Stromal cell of bone marrow (primary cell): ENCODE measurements at places on chromosomes 5 and 9.
A peak's percentile ranks its signal among the peaks of the same experiment; 100 is the strongest.

DNA sequence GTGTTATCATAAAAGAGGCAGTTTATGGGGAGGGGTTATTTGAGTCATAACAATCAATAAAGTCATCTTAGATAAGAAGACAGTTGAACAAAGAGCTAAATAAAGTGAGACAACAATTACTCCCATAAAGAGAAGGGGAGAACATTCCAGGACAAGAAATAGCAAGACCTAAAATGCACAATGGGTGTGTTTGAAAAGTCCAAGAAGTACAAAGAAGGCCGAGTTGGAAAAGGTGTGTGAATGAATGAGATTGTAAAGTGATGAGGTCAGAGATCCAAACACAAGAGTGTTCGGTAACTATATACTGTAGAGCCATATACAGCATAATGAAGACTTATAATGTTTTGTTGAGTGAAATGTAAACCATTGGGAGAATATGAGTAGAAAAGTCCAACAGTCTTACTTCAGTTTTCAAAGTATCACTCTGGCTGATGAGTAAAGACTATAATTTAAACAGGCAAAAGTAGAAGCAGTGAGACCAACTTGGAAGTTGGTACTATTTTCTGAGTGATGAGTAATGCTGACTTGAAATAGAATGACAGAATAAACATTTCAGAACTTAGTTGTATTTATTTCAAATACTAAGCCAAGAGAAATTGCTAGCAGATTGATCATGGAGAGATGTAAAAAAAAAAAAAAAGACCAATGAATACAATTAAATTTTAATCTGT lies 868.7 kb upstream of the CDH9 start:
- DNase-seq = peak; percentile 25

DNA sequence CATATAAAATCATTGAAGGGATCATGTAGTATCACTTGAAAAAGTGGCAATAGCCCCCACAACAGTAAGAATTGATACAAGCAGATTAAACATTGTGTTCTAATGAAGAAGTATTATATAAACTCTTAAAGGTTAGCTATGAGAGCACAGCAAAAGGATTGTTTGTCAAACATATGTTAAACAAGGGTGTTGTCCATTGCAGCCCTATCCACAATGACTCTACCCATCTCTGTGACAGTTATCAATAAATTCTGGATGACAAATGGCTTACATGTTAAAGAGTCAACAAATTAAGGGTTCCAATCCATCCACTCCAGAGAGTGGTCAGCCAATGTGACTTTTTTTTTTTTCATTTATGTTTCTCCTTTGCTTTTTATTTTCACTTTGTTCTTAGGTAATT lies 238.7 kb downstream of the SEMA5A start:
- DNase-seq = no peak

DNA sequence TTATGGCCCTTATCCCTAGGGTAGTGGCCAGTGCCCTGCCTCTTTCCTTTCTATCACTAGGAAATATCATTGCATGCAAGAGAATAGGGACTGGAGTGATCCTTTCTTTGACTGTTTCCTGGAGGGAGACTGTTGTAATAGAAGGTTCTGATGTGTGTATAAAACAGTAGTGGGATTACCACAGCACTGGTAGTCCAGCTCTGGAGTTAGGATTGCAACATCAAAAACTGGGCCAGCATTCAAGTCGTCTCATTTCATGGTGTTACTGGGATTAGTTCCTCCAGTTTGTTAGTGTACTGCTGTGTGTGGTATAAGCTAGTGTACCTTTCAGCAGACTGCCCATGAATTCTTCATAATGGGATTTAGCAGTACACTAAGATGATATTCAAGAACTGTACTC lies 45.8 kb downstream of the KIAA1958 start:
- peak; percentile 69 for DNase-seq

GRCh38 chr5:160970605-160971191 lies 118.7 kb upstream of the ATP10B start:
- no peak for DNase-seq

DNA sequence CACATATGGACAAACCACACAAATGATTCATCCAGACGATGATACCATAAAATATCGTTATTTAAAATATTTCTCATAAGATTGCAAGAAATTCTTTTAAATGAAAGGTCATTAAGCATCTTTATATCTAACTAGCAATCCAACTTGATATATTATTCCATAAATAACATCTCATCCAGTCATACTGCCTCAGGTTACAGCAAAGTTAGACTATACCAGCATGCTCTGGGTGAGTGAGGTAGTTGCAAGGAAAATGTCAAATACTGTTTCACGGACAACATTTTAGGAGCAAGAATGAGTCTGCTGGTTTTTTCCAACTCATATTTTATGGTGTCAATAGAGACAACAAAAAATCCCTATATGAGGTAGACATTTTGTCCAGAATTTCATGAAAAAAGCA lies 200.9 kb upstream of the TRPM3 start:
- DNase-seq = no peak

DNA sequence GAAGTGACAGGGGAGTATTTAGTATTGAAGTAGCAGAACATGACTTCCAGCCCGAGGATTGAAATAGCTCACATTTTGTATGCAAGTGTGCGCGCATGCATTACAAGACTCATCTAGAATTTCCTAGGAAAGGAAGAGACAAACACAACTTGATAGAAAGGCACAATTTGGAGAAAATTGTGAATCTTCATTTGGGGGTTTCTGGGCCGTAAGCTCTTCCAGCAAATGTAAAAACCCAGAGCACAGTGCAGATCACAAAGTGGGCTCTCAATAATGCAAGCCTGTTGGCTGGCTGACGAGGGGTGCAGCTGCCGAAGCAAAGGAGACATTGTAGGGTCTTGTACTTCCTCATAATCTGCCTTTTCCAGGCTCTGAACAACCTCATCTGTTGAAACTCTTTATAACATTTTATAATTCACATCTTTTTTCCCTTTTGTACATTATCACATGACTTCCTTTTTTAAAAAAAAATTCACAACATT lies 109.0 kb downstream of the BAAT start:
- no peak for DNase-seq

DNA sequence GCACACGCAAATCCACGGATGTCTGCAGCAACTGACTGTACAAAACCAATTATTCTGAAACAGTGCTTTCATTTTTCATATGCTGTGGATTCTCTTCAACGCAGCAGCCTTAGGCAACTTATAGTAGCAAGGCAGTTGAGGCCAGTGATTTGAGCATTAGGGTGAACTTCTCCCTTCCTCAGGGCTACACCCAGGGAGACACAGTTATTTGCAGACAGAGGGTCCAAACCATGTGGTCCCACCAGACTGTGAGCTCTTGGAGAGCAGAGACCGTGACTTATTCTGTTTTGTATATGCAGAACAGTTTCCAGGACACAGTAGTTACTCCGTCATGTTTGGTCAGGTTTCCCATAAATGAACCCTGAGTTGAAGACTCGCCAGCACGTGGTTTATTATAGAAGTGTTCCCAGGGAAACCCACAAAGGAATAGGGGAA lies 19.0 kb upstream of the WHRN start:
- peak; percentile 39 for DNase-seq

GRCh38 chr5:138354926-138355378 lies 2.5 kb downstream of the KDM3B start:
- peak; percentile 83 for DNase-seq

GRCh38 chr5:178801021-178801420 lies 58.7 kb upstream of the ZNF354B start:
- DNase-seq = no peak

- DNase-seq = no peak
Measured at GRCh38 chr9:78694974-78695373, 398.0 kb downstream of the PSAT1 start.

GRCh38 chr5:124952566-124952965 lies 206.1 kb upstream of the ZNF608 start:
- DNase-seq = no peak

GRCh38 chr9:77010527-77010926 lies 8.9 kb upstream of the FOXB2 start:
- no peak for DNase-seq

DNA sequence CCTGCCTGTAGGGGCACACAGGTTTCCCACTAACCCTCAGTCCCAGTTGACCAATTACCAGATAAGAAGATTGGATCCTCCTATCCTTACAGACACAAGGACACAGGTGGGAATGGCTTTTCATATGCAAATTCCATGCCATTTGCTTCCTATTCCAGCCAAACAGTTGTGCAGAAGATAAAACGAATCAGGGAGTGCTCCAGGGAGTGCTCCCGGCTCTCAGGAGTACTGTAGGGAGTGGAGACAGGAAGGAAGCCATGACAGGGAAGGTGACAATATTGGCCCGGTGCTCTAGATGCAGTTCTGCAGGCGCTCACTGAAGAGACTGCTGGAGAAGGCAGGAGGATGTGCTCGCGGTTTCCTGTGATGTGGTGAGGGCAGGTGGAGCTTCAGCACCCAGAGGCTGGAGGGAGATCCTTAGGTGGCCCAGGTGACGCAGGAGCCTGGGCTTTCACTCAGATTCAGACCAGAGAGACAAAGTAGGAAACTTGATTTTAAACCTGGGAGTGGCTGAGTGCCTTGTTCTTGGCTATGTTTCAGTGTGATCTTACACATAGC lies 260.0 kb downstream of the AUH start:
- DNase-seq = no peak

DNA sequence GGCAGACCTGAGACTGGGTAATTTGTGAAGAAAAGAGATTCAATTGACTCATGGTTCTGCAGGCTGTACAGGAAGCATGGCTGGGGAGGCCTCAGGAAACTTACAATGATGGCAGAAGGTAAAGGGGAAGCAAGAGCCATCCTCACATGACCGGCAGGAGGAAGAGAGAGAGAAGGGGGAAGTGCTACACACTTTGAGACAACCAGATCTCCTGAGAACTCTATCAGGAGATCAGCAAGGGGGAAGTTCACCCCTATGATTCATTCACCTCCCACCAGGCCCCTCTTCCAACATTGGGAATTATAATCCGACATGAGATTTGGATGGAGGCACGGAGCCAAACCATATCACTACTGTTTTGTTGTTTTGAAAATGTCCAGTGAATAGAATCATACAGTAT lies 110.2 kb downstream of the DAPK1 start:
- DNase-seq = no peak

- DNase-seq = no peak
Measured at GRCh38 chr5:163094492-163095180, 342.8 kb upstream of the CCNG1 start.

DNA sequence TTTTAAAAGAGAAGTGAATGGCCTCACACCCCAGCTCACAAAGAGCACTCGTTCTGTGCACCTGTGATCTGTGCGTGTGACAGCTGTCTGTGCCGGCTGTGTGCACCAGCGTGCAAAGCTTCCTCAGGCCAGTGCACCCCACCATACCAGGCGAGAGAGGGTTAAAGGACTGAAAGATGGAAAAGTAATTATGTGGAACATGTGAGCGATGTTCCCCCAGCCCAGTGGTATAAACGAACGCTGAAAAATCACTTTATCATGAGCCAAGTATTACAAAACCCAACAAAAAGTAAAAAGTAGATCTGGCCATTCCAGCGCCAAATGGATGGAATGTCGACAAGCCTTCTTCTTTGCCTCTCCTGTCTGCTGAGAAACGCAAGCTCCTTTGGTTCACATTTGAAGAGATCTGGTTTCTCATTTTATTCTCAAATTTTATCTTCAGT lies 53.7 kb downstream of the IPPK start:
- no peak for DNase-seq

- no peak for DNase-seq
Measured at GRCh38 chr5:111383288-111383970, 128.9 kb downstream of the STARD4 start.

- DNase-seq = no peak
Measured at GRCh38 chr5:112154940-112155686, 264.0 kb downstream of the EPB41L4A start.

- DNase-seq = peak; percentile 35
Measured at GRCh38 chr9:121447321-121447834, 52.3 kb downstream of the GGTA1 start.

GRCh38 chr5:44565902-44566301 lies 176.7 kb upstream of the FGF10 start:
- no peak for DNase-seq

DNA sequence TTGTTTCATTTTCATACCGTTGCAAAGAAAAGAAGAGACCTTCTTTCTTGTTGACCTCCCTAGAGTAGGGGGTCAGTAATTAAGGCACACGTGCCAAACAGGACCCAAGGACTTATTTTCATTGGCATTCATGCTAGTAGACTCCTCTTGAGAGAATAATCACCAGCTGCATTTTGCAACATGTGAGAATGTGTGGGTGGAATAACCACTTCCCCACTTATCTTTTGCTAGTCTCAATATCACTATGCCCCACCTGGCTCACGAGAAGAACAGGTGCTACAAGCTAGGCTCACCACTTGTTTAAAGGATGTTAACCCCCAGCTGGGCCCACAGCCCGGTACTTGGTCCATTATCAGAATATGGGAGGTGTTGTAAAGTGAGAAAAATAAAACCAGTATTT lies 460.7 kb upstream of the MEF2C start:
- DNase-seq = no peak

DNA sequence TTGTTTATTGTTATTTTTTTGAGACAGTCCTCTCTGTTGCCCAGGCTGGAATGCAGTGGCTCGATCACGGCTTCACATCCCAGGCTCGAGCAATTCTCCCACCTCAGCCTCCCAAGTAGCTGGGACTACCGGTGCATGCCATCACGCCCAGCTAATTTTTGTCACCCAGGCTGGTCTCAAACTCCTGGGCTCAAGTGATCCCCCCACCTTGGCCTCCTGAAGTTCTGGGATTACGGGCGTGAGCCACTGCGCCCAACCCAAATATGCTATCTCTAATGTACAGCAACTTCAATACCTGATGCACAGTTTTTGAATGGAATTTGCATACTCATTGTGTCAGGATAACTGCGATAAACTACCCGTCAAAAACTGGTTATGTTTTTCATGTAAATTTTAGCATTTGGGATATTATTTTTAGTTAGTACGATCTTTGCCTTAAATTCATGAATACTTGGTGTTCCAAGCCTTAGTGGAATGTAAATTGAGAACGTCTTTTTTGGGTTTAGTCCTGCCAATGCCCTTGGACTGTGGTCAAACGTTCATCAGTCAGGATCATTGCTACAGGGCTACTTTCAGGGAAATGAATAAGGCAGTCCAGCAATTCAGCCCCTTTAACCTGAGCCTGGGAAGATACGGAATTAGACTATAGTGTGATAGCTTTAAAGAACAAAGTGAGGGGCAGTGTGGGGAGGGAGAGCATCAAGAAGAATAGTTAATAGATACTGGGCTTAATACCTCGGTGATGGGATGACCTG lies 4.4 kb downstream of the UGCG start:
- DNase-seq = no peak

DNA sequence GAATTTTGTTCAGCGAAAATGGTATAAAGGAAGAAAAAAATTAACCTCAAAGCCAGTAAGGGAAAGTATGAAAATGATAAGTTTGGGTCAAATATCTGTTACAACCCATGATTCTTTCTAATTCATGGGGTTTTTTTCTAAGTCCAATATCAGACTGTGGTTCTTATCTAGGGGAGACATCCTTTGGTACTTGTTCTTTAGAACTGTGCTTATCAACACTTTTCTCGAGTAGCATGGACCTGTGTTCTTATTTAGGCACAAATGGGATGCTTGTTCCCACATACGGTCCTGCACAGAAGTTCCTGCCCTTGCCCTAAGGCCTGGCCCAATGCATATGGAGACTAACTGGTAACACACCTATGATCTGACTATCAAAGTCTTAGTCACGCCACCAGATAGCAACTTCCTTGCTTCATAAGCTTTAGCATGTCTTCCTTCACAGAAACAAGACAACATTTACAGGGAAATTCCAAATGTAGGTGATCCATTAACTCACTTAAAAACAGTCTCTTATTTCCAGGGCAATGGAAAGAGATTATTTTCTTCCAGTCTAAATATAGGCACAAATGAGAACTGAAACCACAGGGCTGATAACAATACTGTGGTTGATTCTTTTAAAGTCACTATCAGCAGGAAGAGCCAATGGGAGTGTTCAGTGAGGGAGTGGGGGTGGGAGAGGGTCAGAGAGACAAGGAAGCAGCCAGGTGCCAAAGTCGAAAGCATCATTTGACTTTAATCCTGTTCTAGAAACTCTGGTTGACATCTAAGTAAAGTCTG lies 268.8 kb upstream of the ANKRD55 start:
- no peak for DNase-seq
